NCI-H510A treated with DMSO at 0.1 percent for 48 hours (cell line): ENCODE measurements at places on chromosomes 1 and 21.

DNA sequence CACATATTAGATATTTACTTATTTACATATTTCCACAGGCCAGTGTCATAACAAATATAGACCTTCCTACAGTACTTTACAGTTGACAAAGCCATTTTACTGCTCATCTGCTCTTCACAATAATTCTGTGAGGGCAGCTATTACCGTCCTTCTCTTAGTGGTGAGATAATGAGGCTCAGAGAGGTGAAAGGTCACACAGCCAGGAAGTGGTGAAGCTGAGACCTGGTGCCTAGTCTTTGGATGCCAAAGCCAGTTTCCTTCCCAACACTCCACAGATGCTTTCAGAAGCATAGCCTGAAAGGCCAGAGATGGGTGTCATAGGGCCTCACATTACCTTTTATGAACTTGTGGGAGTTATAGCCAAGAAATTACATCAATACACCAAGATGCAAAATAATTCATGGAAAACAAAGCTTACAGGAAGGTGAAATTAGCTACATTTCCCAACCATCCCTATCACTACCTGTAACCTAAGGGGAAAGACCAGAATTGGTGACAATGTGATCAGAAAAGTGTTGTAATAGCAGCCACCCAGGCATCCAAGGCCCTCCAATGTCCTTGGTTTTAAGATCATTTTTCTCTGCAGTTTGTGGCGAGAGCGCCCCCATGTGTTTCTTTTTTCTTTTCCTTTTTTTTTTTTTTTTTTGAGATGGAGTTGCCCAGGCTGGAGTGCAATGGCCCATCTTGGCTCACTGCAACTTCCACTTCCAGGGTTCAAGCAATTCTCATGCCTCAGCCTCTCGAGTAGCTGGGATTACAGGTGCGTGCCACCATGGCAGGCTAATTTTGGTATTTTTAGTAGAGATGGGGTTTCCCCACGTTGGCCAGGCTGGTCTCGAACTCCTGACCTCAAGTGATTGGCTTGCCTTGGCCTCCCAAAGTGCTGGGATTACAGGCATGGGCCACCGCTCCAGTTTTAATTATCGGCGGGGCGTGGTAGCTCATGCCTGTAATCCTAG, 26.5 kb upstream of the RPL11 start:
- DNase-seq: no peak

DNA sequence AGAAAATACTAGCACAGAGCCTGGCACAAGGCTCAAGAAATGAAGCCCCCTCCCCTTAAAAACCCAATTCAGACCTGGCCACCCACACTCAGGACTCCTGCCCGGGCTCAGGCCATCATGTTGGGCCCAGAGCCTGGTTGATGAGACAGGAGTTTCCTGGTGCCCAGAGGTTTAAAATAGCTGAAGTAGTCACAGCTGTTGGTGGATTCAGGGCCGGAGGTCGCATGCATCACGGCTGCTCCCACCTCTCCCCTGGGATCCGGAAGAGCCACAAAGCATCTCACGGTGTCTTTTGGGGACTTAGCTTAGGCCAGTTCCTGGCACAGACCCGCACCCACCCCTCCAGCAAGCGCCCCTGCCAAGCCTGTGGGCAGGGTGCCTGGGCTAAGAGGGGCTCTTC, 2.6 kb upstream of the PADI2 start:
- no peak for DNase-seq

GRCh38 chr1:54171016-54171415, 18.2 kb upstream of the CDCP2 start:
- DNase-seq: no peak

GRCh38 chr21:21547368-21547953, 549.3 kb downstream of the NCAM2 start:
- no peak for DNase-seq

- no peak for DNase-seq
These were observed 48.3 kb downstream of the ECE1 start for GRCh38 chr1:21241771-21242581.

DNA sequence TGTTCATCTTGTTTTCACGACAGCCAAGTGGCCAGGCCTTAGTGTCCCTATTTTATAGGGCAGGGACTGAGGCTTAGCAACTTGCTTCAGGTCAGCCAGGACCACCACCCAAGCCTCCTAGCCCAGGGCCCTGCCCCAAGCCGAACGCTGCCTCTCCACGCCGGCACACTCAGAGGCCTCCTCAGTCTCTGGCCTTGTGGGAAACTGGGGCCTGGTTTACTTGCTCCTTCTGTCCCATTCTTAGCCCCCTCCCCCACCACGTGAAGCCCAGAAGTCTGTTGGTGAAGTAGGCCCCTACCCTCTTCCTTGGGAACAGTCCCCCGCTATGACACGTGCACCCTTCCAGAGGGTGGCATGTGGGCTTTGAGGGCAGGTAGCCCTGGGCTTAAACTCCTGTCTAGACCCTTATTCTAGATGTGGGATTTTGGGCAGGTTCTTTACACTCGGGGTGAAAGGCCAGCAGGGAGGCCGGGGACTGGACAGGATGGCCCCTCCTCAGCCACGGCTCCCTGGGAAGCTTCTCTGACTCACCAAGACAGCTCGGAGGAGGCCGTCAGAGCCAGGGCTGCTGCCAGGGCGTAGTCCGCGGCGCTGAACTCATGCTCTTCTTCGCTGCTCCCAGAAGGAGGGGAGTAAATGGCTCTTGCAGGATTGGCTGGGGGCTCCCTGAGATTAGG, 4.3 kb downstream of the MYOM3 start:
- no peak for DNase-seq

DNA sequence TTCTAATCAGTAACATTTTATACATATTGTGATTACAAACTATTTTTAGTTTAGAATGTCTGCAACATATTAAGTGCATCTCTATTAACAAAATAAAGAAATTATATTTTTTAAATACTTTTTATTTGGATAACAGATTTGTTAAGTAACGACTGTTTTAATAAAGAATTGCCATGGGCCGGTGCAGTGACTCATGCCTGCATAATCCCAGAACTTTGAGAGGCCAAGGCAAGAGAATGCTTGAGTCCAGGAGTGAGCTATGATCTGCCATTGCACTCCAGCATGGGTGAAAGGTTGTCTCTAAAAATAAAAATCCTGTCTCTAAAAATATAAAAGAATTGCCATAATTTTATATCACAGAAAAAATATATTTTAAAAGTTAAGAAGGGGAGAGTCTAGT, 4.1 kb downstream of the LRRIQ3 start:
- no peak for DNase-seq

DNA sequence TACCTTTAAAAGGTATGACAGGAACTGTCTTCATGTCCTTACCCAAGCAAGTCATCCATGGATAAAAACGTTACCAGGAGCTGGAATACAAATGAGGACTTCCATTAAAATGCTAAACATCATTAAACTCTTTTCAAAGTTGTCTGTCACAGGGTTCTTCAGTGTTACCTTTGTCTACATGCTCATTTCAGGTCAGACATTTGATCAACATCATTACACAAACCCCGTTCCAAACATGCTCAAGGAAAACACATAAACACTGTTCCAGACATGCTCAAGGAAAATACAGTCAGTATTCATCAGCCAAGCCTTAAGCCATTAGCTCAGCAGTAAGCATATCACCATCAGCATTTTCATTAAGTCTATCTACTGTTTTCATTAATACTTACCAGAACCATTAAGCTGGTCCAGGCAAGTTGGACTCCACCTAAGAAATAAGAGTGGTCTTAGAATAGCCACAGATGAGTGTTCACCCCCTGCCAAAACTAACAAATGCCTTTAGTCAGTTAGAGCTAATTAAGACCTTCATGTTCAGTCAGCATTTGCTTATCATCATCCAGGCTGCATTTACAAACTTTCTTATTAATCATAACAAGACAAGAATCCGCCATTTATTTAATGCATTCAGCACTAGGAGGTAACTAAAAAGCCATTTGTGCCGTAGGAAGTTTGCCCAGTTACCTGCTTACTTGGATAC, 2.2 kb downstream of the GAS5 start:
- no peak for DNase-seq

DNA sequence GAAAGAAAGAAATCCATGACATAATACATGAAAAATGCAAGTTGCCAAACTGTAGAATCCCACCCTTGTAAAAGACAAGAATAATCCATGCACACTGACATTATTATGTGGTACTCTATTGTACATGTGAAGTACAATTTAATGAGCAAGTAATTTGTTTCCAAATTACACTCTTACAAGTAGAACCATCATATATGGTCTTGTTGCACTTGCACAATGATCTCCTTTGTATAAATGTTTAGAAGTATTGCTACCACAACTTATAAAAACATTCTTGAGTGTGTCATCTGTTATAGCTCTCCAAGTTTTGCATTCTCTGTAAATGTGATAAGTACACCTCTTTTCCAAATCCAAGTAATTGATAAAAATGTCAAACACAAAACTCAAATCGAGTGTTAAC, 29.1 kb upstream of the ZNF281 start:
- no peak for DNase-seq

GRCh38 chr1:208601561-208601960, 357.4 kb upstream of the PLXNA2 start:
- DNase-seq: no peak

DNA sequence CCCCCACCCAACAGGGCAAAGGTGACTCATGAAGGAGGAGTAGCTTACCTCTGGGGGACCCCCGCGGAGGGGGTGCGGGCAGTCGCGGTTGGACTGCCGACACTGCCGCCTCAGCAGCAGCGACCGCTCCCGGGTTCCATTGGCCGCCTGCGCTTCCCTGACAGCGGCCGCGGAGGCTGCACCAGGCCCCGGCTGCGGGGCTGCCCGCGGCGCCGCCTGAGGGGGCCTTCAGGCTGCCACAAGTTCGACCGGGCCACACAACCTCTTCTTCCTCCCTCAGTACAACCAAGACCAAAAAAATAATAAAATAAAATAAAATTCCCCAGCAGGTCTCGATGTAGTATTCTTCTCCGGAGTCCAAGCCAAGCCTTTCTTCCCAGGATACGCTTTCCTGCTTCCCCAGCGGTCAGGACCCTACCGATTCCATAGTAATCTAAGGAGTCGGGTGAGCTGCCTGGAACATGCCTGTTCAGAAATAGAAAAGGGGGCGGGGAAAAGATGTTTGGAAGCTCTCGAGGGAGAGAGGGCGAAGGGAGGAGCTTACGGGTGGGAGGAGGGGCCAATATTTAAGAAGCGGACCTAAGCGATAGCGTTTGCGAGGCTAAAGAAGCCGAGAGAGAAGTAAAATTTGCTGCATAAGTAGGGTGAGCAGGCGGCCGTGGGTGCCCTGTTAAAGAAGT, at the start of gene PI4KB:
Gene PI4KB, minus strand, starts transcription at position 194 of the 680 bp plus-strand sequence. CDS start 10,935 bp downstream, outside the sequence.
- peak; percentile 99 for DNase-seq

DNA sequence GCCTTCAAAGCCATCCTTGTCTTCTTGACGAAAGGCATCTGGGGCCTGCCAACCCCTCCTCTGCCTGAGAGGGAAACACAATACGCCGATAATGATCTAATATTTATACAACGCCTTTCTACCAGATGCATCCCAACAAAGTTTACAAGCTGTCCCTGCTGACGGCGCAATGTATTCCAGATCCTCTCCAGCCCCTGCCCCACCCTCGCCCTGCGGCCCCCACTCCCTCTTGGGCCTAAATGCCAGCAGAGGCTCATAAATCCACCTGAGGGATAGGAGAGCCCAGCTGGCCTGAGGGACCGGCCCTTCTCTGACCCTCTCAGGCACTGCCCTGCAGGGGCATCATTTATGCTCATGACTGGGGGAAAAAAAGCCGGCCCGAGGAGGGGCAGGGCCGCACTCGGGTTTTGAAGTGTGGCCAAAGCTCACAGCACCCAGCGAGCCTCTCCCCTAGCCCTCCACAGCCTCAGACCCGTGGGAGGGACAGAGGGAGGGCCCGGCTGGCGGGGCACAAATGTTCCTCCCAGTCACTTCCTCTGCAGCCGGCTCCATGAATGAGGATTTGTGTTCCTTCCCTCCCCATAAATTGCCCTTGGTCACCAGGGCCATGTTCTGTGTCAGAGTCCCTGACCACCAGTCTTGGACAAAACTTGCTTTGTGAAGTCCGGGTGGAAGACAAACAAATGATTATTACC, 140.3 kb downstream of the FOXD2 start:
- DNase-seq: peak; percentile 8

- DNase-seq: no peak
These were observed 7.1 kb downstream of the FNDC7 start for GRCh38 chr1:108719656-108720435.

DNA sequence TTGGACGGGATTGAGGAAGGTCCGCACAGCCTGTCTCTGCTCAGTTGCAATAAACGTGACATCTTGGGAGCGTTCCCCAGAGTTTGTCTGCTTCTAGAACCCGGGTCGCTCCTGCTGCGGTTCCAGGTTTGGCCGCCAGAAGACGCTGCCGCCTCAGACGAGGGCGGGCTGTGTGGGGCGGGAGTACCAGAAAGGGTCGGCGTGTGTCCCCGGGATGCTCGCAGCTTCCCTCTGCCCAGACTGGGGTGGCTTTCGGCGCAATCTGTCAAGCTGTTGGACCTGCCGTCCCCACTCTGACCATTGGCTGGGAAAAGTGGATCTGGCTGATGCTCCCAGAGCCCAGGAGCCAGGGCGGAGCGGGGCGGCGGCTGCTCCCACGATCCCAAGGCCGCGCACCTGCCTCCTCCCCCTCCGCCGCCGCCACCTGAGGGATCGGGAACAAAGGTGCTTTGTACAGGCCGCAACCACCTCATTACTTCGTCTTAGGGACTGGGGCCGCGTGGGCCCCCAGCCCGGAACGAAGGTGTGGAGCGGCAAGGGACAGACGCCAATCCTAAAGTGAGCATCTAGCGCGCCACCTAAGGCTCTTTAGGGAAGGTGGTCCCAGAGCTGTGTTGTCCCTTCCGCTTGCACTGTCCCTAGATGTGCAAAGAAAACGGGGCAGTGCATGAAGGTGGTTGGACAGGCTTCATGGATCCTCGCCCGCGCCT, 683 bp upstream of the EFNA4 start:
- DNase-seq: peak; percentile 70

GRCh38 chr1:171817511-171818265, 23.6 kb upstream of the DNM3 start:
- DNase-seq: peak; percentile 25
